Activated T-cell treated with anti-CD3 and anti-CD28 coated beads, Interleukin-2, amount 50 U/mL, for 72 hours (primary cell): ENCODE measurements at places on chromosomes 13 and 19.

DNA sequence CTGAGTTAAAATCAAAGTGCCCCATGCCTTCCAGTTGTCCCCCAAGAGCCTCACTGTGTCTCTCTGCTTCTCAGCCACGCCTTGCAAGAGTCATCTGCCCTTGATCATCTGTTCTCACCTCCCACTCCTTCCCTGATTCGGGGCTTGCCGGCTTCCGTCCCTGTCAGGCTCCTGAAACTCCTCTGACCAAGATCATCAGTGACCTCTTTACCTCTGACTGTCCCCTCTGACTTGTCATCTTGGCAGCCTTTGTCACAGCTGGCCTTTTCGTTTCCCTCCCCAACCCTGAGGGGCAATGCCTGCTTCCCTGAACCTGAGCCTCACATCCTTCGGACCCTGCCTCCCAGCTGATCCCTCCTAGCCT, 66.3 kb downstream of the MAP4K1 start:
- DNase-seq: peak; percentile 71

GRCh38 chr13:51832471-51833152, 12.4 kb downstream of the TMEM272 start:
- DNase-seq: no peak

GRCh38 chr13:27281420-27281819, 10.8 kb downstream of the RASL11A start:
- no peak for DNase-seq

DNA sequence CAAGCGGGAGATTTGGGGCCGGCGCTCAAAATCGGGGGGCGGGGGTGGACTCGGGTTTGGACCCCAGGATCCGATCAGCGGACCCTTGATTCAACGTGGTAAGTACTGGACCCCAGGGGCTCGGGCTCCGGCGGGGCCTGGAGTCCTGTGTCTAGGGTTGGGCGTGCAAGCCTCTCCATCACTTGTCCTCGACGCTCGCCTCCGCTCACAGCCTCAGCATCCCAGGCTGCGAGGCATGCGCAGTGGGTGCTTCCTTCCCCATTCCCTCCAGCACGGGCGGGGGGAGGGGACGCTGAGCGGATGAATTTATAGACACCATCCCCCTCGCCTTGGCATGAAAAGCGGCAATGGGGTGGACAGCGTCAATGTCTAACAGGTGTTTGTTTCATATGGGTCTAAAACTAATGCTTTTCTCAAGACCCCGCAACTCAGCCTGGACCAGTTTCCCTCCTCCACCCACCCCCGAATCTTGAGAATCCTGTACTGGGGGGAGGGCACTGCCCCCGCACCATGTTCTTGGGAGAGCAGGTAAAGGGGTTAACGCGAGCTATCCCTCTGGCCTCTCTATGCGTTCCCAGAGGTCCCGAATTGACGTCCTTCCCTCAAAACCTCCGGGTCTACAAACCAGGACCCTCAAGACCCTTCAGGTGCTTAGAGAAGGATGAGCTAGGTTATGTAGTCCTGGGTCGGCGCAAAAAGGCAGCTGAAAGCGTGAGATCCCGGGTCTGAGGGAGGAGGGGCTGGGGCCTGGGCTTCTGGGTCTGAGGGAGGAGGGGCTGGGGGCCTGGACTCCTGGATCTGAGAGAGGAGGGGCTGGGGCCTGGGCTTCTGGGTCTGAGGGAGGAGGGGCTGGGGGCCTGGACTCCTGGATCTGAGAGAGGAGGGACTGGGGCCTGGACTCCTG, 579 bp downstream of the CPT1C start:
- DNase-seq: no peak

GRCh38 chr13:47718556-47718955, 282.5 kb downstream of the SUCLA2 start:
- DNase-seq: no peak

DNA sequence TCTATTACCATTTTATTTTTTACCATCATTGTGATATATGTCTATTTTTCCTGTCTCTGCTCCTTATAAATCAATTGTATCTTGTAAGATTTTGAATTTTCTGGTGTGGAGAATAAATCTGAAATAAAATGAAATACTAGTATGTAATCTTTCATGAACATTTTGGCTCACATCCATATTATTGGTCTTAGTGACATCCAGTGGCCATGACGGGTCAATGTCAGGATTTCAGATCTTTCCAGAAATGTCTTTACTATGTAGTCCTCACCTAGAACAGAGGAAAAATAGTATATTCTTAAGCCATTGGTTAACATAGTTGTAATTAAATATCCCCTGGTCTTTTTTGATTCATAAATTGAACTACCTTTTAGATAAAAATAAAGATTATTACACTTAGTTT, 109.8 kb upstream of the GPC6 start:
- no peak for DNase-seq

DNA sequence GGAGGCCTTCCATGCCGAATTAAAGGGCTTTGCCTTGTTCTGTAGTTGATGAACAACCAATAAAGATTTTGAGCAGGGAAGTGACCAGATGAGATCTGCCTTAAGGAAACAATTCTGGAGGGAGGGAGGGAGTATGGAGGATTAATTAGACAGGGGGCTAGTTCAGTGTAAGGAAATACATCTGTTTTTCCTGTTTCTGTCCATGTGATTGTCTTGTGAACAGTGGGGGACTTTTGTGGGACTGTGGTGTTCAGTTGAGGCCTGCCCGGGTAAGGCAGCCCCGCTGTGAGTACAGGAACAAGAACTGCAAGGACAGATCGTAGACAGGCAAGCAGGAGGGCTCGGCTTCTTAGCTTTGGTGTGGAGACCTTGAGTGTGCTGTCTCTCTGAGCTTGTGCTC, 59.0 kb downstream of the DGKH start:
- DNase-seq: no peak

- no peak for DNase-seq
Measured at GRCh38 chr13:72166102-72166650, 299.2 kb upstream of the DACH1 start.

DNA sequence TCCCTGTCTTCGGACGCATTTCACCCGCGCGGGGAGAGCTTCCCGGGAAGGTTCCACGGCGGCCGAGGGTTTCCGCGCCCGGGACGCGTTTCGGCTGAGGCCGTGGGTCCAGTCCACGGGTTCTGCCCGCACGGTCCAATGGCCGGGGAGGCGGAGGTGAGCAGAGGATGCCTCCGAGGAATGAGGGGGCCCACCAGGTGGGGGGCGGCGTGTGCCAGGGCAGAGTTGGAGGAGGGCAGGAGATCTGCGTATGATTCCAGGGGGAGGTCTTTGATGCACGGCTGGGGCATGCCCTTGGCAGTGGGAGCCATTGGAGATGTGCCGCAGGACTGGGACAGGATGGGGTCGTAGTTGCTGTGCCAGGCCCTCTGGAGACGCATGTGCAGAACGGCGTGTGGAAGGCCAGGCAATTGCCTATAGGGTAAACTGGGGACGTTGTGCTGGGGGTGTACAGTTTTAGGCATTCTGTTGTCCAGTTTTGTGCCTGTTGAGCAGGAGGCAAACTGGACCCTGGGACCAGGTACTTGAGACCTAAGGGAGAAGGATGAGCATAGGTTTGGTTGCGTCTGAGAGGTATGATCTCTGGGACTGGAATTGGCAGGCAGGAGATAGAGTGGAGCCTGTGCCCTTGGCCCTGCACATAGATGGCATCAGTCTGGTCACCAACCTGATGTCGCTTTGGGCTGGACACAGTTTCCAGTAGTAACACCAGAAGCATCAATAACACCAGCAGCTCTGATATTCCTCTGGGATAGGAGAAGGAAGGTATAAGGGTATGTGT, 751 bp downstream of the ZNF584 start:
- DNase-seq: peak; percentile 35

DNA sequence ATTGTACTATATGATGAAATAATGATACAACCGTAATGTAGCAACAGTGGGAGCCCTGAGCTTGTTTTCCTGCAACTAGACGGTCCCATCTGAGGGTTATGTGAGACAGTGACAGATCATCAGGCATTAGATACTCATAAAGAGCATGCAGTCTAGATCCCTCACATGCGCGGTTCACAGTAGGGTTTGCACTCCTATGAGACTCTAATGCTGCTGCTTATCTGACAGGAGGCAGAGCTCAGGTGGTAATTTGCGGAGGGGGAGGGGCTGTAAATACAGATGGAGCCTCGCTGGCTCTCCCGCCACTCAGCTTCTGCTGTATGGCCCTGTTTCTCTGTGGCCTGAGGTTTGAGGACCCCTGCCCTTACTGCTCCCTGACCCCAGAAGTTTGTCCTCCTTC, 13.7 kb downstream of the EPHX3 start:
- DNase-seq: no peak

GRCh38 chr19:58439576-58440554, at the start of gene ZNF132:
Gene ZNF132, minus strand, starts transcription at chr19:58440153. Its CDS starts 332 bp downstream, at chr19:58439821.
- peak; percentile 96 for DNase-seq
